Astrocyte (in vitro differentiated cells and primary cell): ENCODE measurements at places on chromosomes 3 and 15.

GRCh38 chr3:30555968-30556367 is 50.4 kb upstream of the TGFBR2 start:
- no peak for DNase-seq

DNA sequence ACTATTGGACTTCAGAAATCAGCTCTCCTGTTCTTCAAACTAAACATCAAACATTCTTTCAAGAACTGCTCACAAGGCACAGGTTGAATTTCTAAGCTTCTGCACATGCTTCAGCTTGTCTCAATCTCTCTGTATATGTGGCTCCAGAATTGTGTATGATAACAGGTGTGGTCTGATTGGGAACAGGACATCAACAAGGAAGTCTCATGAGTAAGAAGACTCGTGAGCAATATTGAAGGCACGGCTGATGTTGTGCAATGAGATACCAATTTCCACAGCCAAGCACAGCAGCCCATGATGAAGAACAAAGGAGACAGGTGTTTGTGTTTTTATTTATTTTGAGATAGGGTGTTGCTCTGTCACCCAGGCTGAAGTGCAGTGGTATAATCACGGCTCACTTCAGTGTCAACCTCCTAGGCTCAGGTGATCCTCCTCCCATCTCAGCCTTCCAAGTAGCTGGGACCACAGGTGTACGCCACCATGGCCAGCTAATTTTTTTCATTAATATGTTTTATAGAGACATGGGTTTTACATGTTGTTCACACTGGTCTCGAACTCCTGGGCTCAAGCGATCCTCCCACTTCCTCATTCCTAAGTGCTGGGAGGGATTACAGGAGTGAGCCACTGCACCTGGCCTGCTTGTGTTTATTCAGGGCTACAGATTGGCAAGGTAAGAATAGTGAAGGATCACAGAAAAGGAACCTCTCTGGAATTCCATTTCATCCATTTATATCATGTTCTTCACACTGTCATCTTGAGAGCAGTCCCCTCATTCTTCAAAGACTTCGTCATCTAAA is 32.2 kb upstream of the ABHD17C start:
- no peak for DNase-seq

GRCh38 chr3:14488286-14489041 is 51.7 kb downstream of the GRIP2 start:
- no peak for DNase-seq

DNA sequence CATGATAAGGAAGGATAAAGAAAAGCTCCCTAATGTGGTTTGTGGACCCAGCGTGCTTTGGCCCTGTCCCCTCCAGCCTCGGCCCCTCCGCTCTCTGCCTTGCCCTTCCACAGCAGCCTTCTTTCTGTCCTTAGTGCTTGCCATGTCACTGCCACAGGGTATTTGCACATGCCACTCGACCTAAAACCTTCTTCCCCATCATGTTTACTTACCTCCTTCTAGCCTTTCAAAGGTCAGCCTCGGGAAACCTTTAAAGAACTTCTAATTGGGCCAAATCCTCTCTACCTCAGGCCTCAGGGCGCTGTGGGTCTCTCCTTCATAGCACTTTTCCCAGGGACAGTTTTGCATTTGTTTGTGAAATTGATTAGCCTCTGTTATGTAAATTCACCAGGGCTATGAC is 73.0 kb downstream of the SCN11A start:
- DNase-seq: no peak

- no peak for DNase-seq
Measured at GRCh38 chr3:106167728-106168127, 298.9 kb upstream of the CBLB start.

GRCh38 chr15:34802803-34803750 is 7.7 kb upstream of the ACTC1 start:
- no peak for DNase-seq

GRCh38 chr15:63083541-63083940 is 38.1 kb upstream of the LACTB start:
- no peak for DNase-seq

- no peak for DNase-seq
Measured at GRCh38 chr3:96059301-96059700, 755.1 kb upstream of the EPHA6 start.

- DNase-seq: peak; percentile 75
Measured at GRCh38 chr15:74291101-74292071, 55.3 kb downstream of the CCDC33 start.

DNA sequence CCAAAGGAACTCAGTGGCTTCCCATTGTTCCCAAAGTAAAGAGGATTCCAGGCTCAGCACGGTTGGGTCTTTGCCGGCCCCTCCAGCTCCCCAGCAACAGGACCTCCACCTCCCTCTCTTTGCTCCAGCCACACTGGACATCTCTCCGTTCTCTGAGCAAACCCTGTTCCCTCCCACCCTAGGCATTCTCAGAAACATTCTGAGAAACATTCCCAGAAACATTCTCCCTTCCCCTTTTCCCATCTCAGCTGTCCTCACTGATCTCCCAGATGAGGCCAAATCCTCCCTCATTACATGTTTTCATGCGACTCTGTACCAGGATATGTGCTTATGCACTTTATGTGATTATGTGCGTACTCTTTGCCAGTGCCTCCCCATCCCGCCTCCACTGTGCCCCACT is 14.1 kb downstream of the CCDC33 start:
- no peak for DNase-seq

GRCh38 chr15:61749169-61749568 is 311.1 kb downstream of the VPS13C start:
- no peak for DNase-seq

DNA sequence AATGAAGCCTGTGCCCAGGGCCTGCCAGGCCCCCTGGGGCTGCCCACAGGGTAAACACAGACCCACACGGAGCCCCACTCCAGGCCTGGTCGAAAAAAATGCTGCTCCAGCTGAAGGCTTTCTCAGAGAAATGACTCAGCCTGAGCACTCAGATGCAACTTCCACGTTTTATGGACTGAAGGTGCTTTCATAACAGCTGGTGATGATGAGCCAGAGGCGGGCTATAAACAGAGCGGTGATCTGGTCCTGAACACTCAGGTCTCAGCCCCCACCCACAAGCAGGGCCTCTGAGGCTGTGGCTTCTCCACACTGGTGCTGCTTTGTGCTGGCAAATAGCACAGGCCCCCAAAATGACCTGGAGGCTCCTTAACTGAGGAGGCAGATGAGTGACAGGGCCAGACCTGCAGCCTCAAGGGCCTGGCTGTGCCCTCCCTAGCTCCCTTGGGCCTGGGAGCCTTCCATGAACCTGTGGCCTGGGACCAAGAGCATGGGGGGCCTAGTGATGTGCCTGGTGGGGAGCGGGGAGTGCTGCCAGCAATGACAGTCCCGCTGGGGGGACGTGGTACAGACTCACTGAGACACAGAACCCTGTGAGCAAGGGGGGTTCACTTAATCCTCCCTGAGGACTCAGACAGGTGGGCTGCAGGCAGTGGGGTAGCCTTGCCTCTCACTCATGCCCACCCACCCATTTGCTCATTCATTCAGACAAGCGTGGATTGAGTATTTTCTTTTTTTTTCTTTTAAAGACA is 23.0 kb upstream of the FURIN start:
- peak; percentile 82 for DNase-seq

DNA sequence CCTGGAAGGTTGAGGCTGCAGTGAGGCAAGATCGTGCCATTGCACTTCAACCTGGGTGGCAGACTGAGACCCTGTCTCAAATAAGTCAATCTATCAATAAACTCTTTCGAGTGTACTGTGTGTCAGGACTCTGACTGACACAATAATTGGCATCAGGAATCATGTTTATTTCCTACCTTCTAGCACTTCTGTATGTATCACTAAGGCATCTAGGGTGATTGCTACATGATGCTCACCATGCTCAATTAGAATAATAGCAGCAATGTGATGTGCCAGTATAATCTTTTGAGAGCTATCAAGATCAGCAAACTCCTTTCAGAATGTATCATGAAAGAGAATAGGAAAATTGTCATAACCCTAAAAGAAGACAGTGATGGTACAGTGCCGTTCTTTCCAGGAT is 95.3 kb downstream of the FMN1 start:
- DNase-seq: no peak

DNA sequence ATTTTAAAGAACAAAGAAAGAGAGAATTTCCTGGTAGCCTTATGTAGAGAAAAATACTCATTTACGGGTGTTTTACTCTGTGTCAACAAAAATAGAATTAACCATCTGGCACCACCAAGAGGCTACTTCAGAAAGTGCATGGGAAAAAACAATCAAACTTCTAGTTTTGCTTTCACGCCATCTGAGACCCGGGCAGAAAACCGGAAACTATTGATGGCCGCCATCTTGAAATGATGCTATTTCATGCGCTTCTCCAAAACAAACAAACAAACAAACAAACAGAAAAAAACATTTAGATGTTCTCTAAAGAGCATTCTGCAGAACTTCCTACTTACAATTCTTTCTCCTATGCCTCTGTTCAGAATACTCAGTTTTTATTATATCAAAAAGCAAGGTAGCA is 49.4 kb upstream of the SYNPR start:
- peak; percentile 27 for DNase-seq

GRCh38 chr3:22846566-22846965 is 356.6 kb upstream of the UBE2E2 start:
- DNase-seq: no peak

DNA sequence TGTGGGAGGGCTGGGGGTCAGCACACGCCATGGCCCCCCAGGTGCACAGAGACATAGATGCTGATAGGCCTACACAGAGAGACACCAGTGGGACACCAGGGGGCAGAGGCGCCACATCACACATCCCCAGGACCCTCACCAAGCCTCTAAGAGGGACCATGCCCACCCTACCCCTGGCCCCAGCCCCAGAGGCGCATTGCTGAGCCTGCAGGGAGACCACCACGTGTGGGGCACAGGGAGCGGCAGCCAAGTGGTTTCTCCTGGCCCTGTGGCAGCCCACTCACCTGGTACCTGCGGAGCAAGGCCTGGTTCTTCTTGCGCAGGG is 1.2 kb downstream of the CCDC9B start:
- DNase-seq: no peak
